Esophagus squamous epithelium (tissue), 5 donors: ENCODE measurements at places on chromosomes 16 and 17.

DNA sequence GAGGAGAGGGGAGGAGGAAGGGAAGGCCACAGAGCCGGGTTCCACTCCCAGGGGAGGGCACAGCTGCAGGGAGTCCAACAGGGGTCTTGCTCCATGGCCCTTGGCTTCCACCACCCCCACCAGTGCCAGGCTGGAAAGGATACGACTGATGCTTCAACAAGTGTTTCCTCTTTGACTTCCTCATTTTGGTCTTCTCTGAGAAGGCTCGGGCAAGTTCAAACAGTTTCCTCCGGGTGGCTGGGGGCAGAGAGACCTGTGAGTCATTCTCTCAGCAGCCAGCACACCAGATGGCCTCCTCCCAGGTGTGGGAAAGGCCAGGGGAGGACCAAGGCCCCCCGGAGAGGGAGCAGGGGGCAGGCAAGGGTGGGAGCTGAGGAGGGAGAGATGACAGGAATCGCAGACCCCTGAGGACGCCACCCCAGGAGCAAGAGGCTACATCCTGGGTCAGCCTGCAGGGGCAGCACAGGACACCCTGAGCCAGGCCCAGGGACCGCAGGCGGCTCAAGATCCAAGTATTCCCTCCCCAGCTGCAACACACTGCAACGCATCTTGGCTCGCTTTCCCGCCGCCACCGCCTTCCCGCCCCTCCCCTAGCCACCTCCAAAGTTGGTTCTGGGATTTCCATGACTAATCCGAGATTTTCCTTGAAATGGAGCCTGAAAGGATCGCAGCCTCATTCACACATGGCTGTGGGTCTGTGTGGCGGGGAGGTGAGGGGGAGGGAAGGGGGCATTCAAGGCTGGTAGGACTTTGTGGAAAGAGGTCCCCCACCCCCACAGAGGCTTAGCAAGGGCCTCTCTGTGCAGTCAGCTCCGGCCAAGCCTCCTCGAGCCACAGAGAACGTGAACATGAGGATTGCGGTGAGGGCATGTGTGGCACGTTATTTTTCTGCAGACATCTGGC lies 18.4 kb upstream of the MRPS23 start:
- DNase-seq, result peak; percentile 32

DNA sequence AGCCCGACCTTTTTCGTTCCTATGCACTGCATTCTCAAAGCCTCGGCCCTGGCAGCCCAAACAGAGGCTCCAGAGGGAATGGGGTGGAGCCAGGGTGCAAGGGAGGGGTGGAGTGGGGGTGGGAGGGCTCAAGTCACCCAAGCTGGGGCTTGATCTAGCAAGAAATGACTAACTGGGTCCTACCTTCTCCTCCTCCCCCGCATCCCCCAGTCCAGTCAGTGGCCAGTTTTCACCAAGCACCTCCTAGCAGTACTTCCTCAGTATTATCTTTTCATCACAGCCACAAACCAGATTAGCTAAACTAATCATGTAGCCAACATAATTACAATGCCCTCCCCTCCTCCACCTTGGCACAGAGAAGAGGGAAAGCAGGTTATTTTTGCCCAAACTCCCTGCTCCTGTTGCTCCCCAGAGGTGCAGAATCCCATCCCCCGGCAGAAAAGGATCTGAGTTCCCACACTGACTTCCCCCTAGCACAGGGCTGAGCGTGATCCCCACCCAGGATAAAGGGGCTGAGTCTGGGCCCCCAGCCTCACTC lies 2.2 kb downstream of the JUP start:
- no peak for DNase-seq

GRCh38 chr17:50837980-50838954 lies 2.9 kb downstream of the WFIKKN2 start:
- DNase-seq, result no peak

GRCh38 chr17:47694581-47695428 lies 844 bp downstream of the TBKBP1 start:
- no peak for DNase-seq

DNA sequence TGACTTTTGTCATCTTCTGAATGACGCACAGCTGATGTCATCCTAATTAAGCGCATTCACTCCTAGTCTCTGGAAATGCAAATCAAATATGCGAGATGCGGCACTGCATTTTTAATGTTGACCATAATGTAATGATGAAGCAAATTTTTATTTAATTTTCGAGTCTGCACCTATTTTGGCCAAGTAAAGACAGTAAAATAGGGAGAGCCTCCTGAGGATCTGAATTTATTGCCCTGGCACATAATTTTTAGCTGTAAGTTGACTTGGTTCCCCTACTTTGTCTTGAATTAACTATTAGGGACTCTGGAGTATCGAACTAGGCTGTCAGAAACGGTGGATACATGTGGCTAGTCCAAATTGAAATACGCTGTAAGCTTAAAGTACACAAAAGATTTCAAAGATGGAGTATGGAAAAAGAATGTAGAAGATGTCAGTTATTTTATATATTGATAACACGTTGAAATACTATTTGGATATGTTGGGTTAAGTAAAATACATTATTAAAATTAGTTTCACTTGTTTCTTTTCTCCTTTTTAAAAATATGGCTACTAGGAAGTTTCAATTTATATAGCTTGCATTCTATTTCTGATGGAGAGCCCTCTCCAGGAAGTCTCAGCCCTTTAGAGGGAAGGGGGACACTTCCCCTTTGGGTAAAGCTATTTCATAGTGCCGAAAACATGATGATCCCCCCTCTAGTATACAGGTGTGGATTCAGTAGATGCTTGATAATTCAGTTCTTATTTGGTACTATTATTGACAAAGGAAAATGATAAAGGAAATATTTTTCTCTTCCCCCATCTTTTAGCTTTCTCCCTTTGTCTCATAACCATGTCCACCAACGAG lies 991 bp downstream of the KPNA2 start:
- DNase-seq, result no peak

DNA sequence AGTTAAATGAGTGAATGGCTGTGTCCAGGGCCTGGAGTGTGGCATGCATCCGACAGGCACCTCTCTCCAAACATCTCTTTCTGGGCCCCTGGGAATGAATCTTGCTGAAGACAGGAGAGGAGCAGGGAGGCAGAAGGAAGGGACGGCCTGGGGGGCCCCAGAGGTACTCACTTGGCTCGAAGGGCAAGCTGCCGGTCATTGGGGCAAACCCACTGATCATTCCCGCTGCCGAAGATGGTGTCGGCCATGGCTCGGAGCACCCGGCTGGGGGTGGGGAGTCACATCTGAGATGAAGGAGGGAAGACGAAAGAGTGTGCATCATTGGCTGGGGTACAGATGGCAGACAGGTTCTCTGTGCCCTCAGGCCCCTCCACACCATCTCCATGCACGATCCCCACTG lies 25.3 kb downstream of the RPH3AL start:
- DNase-seq, result no peak

DNA sequence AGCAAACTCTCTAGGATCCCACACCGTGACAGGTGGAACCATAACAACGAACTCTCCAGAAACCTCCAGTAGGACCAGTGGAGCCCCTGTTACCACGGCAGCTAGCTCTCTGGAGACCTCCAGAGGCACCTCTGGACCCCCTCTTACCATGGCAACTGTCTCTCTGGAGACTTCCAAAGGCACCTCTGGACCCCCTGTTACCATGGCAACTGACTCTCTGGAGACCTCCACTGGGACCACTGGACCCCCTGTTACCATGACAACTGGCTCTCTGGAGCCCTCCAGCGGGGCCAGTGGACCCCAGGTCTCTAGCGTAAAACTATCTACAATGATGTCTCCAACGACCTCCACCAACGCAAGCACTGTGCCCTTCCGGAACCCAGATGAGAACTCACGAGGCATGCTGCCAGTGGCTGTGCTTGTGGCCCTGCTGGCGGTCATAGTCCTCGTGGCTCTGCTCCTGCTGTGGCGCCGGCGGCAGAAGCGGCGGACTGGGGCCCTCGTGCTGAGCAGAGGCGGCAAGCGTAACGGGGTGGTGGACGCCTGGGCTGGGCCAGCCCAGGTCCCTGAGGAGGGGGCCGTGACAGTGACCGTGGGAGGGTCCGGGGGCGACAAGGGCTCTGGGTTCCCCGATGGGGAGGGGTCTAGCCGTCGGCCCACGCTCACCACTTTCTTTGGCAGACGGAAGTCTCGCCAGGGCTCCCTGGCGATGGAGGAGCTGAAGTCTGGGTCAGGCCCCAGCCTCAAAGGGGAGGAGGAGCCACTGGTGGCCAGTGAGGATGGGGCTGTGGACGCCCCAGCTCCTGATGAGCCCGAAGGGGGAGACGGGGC lies 1.3 kb downstream of the SPN start:
- DNase-seq, result no peak
